ENCODE measurements at places on chromosomes 6 and 20.

DNA sequence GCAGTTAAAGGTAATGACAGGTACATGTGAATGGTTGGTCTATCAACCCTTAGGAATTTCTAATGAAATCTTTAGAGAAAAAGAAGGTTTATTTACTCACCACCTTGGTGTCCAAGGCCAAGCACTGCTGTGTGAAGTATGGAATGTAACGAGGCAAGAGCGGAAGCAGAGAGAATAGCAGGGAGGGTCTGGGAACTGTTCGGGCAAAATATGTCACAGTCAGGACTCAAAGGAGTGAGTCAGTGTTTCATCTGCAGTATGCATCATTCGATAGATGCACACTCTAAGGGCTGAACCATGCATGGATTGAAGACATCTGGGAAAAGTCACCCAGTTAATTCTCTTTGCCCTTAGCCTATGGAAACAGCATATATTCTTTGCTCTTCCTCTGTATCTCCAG, 33.2 kb downstream of the ADGRF5 start:
- DNase-seq: no peak

- DNase-seq: no peak
Measured at GRCh38 chr6:45486736-45487135, 109.0 kb upstream of the SUPT3H start.

- peak; percentile 9 for DNase-seq
Measured at GRCh38 chr6:135088818-135089809, 34.5 kb upstream of the HBS1L start.

DNA sequence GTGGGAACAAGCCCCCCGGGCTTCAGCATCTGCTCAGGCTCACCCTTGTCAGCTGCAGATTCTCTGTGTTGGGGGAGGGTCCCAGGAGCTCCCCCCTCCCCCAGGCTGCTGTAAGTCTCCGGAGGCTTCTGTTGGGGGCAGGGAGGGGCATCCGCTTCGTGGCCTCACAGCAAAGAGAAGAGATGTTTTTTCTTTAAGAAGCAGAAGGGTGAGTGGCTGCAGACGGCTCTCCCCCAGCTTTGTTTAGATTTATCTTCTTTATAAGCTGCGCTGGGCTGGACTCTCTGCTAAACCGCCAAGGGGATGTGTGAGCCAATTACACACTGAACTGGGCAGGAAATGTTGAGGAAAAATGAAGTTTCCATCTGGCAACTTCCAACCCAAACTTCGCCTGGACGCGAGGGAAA, 48.7 kb upstream of the GATA5 start:
- no peak for DNase-seq

DNA sequence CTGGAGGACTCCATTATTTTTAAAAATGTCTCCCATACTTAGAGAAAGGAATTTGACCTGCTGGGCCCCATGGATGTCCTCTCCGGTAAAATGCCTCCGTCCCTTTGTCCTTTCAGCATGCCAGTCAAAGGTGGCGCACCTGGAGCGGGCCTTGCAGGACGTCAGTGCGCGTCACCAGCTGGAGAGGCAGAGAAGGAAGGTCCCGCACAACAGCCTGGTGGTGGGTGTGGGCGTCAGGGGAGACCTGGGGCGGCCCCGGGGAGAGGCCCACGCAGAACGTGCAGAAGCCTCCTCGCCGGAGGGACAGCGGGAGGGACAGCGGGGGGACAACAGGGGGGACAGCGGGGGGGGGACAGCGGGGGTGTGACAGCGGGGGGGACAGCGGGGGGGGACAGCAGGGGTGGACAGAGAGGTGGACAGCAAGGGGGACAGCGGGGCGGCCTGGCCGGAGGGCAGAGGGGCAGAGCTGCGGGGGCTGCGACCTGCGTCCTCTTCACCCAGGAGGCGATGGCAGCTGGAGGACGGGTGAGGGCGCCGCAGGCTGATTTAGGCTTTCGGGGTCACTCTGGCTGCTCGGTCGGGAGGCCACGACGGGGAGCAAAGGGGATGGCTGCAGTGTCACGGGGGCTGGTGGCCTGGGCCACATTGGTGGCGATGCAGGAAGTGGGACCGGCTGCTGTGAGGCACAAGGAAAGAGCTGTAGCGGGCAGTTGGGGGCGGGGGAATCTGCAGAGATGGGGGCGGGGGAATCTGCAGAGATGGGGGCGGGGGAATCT, 859 bp upstream of the KIF25 start:
- no peak for DNase-seq

DNA sequence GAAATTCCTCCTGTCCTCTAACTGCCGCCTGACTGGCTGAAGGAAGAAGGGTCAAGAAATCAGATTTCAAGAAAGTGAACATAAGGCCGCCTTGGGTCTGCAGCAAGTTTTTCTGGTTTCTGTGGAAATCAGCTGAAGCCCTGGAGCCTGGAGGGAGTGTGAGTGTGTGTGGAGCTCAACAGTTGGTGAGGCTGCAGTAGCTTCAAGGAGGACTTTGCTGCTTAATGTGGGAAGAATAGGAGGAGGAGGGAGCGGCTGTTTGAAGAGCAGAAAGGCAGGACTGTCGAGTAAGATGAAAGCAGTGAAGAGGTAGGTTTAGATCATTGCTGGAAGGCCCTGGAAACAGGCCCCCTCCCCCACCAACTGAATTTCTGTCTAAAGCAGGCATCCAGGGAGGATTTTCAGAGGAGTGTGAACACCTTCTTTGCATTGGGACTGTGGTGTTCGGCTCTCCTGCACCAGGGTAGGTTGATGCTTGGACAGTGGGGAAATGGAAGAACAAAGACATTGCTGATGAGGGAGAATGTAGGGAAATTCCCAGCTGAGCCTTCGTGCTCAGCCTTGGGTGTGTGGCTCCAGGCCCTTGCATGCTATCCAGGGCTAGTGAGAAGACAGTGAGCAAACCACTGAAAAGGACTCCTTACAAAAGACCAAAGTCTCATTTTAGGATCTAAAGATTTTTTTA, 79.5 kb upstream of the VSTM2L start:
- no peak for DNase-seq

- DNase-seq: no peak
Measured at GRCh38 chr6:33616913-33617312, 4.2 kb upstream of the ITPR3 start.

GRCh38 chr20:23926944-23927872, 47.7 kb upstream of the CST5 start:
- no peak for DNase-seq

DNA sequence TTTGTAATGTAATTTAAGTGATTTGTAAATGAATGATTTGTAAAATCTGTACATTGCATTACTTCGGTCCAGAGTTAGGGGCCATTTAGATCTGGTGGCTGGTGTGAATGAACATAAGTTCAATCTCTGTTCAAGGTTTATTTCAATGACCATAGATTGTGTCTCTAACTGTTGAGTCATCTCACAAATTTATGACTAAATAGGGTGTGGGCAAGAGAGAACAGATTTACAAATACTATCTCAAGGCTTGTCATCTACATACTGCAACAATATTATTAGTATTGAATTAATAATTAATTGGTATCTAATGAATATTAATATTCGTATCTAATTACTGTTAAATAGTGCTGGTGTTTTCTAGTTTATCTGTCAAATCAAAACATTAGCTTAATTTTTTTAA, 115.3 kb upstream of the EDN1 start:
- peak; percentile 15 for DNase-seq

DNA sequence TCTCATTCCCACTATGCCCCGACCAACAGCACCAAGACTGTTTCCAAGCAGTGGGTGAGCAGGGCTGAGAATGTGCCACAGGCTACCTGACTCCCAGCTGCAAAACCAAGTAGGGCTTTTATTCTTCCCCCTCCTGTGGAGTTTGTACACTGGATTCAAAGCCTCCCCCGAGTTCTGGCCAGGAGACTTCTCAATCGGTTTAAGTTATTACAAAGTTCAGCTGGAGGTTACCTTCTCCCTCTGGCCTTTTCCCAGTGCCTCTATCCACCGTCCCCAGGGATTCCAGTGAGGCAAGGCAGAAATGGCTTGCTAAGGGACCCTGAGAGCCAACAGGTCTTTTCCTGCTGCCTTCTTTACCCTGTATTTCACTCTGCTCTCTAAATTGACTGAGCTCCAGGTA, 217.0 kb downstream of the ADGRG6 start:
- DNase-seq: no peak

Measured in AG08396 (cell line).